ENCODE measurements at places on chromosomes 13 and 19.

DNA sequence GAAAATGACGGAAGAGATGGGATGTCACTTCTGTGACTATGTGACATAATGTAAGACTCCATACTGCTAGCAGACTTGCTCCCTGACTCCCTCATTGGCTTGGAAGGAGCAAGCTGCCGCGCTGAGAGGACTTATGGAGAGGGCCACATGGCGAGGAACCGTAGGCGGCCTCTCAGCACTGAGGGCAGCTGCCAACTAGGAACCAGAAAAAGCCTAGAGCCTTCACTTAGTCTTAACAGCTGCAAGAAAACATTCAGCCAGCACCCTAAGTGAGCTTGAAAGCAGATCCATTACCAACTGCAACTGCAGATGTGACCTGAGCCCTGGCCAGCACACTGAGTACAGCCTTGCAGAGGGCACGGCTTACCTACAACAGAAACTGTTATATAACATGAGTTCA, 33.9 kb downstream of the USP12 start:
- H3K4me1 ChIP-seq: peaks cover 5% of the 10 kb centered on the region
- DNase-seq: no peak
- no peak overlapping the region for H3K4me3 ChIP-seq

GRCh38 chr13:55534306-55534705, 1606.4 kb upstream of the PRR20A start:
- no peak for DNase-seq
- H3K36me3 ChIP-seq: no peaks in the 10 kb centered on the region
- no peaks in the 10 kb centered on the region for H3K4me1 ChIP-seq
- no peaks in the 10 kb centered on the region for H3K27me3 ChIP-seq
- no peak overlapping the region for H3K4me3 ChIP-seq
- no peak overlapping the region for H3K27ac ChIP-seq

- no peak overlapping the region for H3K27ac ChIP-seq
- peak; percentile 82 for DNase-seq
- H3K36me3 ChIP-seq: no peaks in the 10 kb centered on the region
- no peak overlapping the region for H3K4me3 ChIP-seq
These were observed 48.7 kb downstream of the CCNE1 start for GRCh38 chr19:29860492-29860891.

DNA sequence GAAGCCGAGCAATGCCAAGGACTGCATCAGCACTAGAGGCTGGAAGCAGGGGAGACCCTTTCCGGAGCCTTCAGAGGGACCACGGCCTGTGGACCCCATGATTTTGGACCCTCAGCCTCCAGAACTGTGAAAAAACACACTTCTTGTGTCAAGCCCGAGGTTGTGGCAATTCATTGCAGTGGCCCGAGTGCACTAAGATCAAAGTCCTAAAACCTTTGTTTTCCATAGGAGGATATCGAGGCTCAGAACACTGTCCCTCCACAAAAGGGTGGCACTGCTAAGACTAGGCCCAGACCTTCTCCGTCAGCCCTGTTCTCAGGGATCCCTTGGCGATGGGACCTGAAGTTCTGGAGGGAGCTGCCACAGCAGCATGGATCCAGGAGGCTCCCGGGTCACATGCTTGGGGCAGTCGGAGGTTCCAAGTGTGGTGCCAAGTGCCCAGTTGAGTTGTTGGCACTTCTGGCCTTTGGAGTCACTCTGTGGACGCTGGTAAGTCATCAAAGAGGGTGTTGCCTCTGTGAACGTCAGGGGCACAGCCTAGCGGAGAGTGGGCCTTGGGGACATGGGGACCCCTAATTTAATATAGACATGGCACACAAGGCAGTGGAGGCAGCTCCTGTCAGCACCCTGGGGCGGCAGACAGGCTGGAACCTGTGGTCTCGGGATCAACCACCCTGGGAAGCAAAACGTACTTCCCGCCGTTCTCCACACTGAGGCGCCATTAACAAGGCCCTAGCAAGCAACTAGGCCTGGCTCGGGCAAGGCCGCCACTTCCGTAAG, 199.2 kb downstream of the COL4A1 start:
- no peaks in the 10 kb centered on the region for H3K36me3 ChIP-seq
- no peaks in the 10 kb centered on the region for H3K27me3 ChIP-seq
- H3K27ac ChIP-seq: no peak overlapping the region
- no peak overlapping the region for H3K4me3 ChIP-seq

DNA sequence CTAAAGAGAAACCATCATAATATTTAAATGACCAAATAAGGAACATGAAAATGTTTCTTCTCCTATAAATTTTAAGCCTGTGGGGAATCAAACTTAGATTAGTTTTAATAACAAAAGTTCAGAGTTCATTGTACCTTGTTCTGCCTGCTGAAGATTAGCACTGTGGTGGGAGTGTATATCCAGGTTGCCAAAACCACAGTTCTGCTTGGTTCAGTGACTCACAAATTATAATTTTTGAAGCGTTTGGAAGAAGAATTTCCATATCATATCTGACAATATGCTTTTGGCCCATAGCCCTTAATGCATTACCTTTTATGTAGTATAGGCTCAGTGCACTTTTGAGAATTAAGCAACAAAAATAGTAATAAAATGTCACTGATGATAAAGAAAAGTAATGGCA, 545.2 kb downstream of the GPC6 start:
- H3K27me3 ChIP-seq: no peaks in the 10 kb centered on the region
- no peak overlapping the region for H3K4me3 ChIP-seq
- H3K27ac ChIP-seq: no peak overlapping the region
- DNase-seq: no peak

DNA sequence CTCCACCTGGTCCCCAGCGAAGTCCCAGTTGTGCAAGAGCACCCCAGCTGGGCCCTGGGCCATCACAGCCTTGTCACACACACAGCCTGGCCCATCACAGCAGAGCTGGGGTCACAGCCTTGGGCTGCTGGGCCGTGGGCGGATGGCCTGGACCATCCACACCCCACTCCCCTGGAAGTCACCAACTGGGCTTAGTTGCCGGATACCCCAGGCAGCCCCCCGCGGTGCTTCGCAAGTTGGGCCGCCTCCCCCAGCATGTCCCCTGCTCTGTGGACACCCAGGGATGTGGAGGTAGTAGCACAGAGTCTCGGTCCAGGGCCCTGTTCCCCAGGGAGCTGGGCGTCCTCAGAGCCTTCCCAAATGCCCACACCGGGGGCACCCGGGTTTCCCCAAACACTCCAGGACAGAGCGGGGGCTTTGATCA, 4.5 kb upstream of the ZNF554 start:
- H3K4me1 ChIP-seq: no peaks in the 10 kb centered on the region
- H3K36me3 ChIP-seq: peaks cover 1% of the 10 kb centered on the region
- no peaks in the 10 kb centered on the region for H3K27me3 ChIP-seq
- no peak overlapping the region for H3K27ac ChIP-seq
- no peak overlapping the region for H3K4me3 ChIP-seq

DNA sequence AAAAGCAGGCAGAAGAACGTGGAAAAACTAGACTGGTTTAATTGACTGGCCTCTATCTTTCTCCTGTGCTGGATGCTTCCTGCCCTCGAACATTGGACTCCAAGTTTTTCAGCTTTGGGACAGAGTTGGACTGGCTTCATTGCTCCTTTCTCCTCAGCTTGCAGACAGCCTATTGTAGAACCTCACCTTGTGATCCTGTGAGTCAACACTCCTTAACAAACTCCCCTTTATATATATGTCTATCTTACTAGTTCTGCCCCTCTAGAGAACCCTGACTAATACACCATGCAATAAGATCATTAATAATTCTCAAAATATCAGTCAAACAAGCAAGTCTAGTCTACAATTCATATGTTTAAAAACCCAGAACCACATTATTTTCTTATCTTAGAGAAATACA, 662.4 kb downstream of the TBC1D4 start:
- no peak overlapping the region for H3K27ac ChIP-seq
- H3K27me3 ChIP-seq: no peaks in the 10 kb centered on the region
- H3K4me3 ChIP-seq: no peak overlapping the region
- no peaks in the 10 kb centered on the region for H3K36me3 ChIP-seq

DNA sequence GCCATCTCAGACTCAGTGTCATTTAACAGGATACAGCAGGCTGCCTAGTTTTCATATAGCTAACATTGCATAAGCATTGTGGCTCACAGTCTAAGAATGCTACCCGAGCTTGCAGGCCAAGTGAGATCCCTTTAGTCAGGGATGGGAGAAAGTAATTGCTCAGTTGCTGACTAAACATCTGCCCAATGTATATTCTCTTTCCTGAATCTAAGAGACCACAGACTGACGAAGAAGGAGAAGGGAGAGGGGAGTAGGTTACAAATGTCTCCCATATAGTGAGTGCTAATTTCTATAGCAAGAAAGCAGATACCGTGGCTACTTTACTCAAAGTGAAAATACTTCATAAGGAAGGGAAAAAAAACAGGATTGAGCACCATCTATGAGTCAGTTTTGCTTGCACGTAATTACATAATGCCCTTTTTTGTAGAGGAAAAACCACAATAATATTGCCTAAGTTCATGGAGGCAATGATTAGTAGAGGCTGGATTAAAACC, 453.9 kb downstream of the COG6 start:
- no peaks in the 10 kb centered on the region for H3K36me3 ChIP-seq
- H3K27me3 ChIP-seq: no peaks in the 10 kb centered on the region
- no peaks in the 10 kb centered on the region for H3K4me1 ChIP-seq

DNA sequence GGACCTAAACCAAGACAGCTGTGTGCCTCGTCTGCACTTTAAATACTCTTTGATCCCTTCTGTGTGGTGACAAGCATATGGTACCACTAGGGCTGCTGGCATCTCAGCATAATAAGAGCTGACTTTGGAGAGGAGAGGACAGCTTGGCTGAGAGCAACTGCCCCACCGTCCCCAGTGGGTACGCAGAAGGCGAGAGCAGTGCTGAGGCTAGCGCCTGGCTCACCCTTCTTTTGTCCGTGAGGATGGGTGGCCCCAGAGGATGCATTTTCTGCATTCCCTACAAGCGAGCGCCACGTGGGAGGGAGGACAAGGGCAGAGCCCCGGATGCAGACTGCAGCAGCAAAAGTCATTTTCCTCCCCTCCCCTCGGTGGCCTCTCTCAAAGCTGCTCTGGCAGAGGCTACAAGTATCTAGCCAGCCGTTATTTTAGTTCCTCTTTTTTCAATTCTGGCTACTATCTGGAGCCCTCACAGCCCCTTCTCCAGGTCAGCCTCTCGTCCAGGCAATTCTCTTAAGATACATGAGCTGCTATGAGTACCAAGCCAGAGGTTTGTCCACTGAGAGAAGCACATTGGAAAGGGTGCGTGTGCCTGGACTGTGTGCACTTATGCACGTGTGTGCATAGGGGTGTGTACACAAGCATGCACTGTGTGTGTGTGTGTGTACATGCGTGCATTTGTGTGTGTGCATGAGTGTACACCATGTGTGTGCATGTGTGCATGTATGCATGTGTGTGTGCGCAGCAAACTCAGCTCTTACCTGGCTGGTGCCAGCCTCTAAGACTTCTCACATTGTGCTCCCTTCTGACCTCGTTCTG, 51.3 kb downstream of the RAB20 start:
- no peaks in the 10 kb centered on the region for H3K4me1 ChIP-seq
- DNase-seq: peak; percentile 43
- peaks cover 2% of the 10 kb centered on the region for H3K36me3 ChIP-seq
- H3K27ac ChIP-seq: no peak overlapping the region
- no peaks in the 10 kb centered on the region for H3K27me3 ChIP-seq

DNA sequence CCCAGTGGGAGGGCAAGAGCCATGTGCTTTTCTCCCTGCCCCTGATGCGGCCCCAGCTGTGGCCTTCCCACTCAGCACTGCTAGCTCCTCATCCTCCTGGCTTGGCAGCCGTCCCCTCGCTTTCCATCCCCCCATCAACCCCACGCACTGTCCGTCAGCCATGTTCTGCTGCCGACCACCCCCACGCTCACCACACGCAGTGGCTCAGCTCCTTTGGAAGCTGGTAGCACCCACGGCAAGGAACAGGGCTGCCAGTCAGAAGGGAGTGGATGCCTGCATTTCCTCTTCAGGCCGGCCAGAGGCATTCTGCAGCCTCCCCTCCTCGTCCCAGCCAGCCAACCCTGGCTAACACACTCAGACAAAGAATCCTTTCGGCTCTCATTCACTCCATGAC, 6.3 kb downstream of the CALM3 start:
- DNase-seq: no peak
- peaks cover 30% of the 10 kb centered on the region for H3K36me3 ChIP-seq
- no peak overlapping the region for H3K27ac ChIP-seq
- H3K4me3 ChIP-seq: no peak overlapping the region
- no peaks in the 10 kb centered on the region for H3K27me3 ChIP-seq
- peaks cover 11% of the 10 kb centered on the region for H3K4me1 ChIP-seq

DNA sequence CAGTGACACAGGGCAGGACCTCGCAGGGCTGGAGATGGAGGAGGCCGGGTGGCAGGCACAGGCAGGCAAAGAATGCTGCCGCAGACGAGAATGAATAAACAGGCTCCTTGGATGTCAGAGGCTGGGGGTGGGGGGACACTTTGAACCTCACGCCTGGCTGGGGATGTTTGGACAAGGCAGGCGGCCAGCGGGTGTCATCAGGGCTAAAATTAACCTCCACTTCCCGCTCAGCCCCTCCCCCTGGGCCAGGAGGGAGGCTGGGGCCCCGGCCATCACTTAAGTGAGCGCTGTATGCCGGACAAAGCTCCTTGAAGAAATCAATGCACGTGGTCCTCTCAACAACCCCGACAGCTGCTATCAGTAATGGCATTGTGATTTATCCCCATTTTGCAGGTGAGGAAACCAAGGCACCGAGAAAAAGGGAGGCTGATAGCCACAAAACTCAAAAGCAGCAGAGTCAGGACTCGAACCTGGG, 10.3 kb upstream of the FUT5 start:
- no peaks in the 10 kb centered on the region for H3K4me1 ChIP-seq
- H3K27ac ChIP-seq: no peak overlapping the region
- peak; percentile 46 for DNase-seq
- no peak overlapping the region for H3K4me3 ChIP-seq
- no peaks in the 10 kb centered on the region for H3K36me3 ChIP-seq

DNA sequence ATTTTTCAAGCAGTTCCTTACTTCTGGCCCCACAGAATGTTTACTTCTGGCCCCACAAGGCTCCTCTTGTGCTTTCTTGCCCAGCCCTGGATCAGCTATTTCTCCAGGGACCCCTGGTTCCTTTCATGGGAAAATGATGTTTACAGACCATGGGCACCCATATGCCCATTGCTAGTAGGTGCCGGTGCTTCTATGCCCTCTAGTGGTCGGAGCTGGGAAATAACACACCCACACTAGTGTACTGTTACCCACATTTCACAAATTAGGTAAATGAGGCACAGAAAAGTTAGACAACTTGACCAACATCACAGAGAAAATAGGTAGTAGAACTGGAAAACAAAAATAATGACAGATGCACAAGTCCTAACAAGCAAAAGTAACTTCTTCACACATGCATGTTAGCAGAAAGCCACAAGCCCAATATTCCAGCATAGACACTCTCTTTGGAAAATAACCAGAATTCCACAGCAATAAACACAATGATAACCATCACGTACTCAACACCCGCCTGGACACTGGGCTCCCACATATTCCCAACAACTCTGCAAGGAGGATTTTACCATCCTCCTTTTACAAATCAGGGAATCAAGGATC, 1.3 kb upstream of the CEACAM6 start:
- no peaks in the 10 kb centered on the region for H3K36me3 ChIP-seq
- peak; percentile 32 for DNase-seq
- H3K27ac ChIP-seq: no peak overlapping the region
- H3K4me1 ChIP-seq: no peaks in the 10 kb centered on the region

DNA sequence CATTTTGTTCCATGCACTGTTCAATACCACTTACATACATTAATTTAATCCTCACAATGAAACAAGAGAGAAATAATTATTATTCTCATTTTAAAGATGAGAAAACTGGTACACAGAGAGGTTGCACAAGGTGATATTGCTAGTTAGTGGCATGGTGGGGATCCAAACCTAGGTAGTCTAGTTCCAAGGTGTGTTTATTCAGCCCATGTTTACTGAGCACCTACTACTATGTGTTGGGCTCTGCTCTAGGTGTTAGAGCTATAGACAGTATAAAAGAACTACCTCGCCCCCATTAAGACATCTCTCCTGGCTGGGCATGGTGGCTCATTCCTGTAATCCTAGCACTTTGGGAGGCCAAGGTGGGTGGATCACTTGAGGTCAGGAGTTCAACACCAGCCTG, 3.2 kb upstream of the PMIS2 start:
- H3K4me1 ChIP-seq: no peaks in the 10 kb centered on the region
- no peaks in the 10 kb centered on the region for H3K27me3 ChIP-seq
- no peaks in the 10 kb centered on the region for H3K36me3 ChIP-seq
- DNase-seq: no peak

Data from mesendoderm (in vitro differentiated cells).